Spinal cord (tissue), 10 donors: ENCODE measurements at places on chromosomes 4 and X. TPM values are rescaled to one million over a fixed set of nuclear protein-coding genes. Genes with fewer than 3 reads are reported as not detected.
A peak's percentile ranks its signal among the peaks of the same experiment; 100 is the strongest.

DNA sequence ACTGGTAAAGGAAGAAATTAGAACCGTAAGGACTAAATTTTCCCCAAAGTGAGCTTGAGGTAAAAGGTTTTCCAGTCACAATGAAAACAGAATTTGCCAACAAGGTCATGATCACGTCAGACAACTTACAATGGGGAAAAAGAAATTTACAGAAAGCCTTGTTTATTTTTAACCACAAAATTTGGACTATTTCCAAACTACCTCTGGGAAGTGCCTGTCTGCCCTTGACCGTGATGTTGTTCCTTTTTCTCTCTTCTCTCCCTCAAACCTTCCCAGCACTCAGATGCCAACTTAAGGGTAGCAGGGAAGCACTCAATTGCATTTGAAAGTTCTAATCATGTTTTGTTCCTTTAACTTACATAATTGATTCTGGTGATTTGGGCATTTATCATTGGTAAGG, 32.5 kb downstream of the MEPE start:
- DNase-seq: no peak

DNA sequence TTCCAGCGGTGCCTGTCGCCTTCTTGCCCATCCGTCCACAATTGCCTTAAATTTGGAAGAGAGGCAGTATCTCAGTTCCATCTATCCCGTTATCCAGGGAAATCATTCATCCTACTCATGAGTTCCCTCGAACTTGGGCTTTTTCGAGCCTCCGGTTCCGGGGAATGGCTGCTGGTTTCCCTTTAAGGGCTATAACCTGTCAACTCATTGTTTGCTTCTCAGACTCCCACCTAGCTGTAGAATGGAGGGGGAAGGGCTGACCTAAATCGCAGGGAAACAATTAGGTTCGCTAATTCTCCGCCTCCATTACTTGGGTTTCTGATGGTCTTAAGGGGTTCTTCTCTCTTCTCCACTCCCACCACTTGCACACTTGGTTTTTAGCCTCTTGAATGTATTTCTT, 1.2 kb downstream of the UCHL1 start:
- no peak for DNase-seq

The SPACA5 gene
- polyA plus RNA-seq: 0.26 TPM

DNA sequence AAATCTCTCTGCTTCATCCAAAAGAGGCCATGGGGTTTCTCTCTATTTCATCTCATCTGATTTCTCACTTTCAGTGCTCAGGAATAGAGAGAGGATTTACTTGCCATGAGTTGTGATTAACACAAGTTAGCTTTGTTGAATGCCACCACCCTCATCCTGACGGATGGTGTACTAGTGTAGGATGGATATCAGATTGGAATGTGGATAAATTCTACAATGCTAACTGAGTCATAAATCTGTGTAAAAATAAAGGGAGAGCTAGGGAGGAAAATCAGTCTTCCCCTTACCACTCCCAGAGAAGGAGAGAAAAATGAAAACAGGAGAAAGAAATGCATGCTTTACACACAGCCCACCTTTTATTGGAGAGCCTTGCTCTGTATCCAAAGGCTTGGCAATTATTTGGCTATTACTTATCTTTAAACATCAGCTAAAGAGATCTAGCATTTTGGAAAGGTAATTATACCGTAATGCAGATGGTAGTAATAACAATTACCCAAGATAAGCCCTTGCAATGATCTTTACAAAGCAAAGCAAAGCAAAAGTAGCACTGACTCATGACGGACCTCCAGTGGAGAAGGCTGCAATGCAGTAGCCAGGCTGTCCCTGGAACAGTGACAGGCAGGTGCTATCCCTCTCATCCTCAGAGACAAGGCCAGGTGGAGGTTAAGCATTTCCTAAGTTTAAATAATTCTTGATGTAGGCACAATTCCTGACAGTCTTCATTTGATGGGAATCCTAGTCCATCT, 306.3 kb upstream of the PPARGC1A start:
- peak; percentile 61 for DNase-seq

- no peak for DNase-seq
Observed at GRCh38 chr4:151688003-151688784, 72.6 kb downstream of the GATB start.

The DDIT4L gene
- 4.3 TPM for polyA plus RNA-seq

- no peak for DNase-seq
Observed at GRCh38 chrX:46575586-46575985, 2.0 kb downstream of the CHST7 start.
